ENCODE measurements at places on chromosomes 7 and 10.

DNA sequence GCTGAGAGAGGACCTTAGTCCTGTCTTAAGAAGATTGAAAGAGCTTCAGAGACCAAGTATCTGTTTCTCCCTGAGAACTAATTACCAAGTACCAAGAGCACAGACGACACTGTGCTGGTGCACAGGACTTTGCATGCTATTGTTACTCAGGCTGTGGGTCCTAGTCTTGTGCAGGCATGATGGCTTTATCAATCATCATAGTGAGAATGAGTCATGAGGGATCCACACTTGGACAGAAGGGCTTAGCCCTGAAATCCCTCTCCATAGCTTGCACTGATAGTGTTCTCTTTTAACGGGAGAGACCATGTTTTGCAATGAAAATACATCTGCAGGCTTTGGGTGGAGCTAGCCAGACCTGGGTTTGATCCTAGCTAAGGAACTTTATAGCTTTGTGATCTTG is 93.3 kb downstream of the SORCS3 start:
- no peak for DNase-seq

GRCh38 chr7:3358991-3359390 is 57.9 kb downstream of the SDK1 start:
- DNase-seq = no peak

DNA sequence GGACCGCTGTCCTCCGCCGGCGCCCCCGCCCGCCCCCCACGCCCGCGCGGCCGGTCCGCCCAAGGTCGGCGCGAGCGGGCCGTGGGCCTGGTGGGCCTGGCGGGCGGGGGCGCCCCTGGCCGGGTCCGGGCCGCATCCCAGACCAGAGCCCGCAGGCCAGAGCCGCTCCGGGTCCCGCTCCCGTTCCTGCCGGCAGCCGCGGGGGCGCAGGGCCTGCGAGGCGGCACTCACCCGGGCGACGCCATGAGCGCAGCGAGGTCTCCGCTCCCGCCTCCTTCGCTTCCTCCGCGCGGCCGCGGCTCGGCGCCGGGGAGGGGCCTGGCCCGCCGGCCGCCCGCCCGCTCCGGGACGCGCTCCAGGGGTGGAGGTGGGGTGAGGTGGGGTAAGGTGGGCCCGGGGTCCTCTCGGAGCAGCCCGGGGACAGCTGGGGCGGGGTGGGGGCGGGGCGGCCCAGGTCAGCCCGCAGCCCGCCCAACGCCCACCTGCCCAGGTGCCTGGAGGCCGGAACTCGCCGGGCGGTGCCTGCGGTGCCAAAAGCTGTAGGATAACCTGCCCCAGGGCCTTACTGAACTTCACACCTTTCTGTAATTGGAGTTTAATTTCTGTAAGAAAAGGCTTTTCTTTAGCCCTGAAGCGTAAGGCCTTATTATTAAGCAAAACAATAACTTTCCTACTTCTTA is at the start of gene URGCP:
Gene URGCP, minus strand, starts transcription at position 266 of the 680 bp plus-strand sequence. Its CDS starts 21 bp downstream, at position 245.
- no peak for DNase-seq

DNA sequence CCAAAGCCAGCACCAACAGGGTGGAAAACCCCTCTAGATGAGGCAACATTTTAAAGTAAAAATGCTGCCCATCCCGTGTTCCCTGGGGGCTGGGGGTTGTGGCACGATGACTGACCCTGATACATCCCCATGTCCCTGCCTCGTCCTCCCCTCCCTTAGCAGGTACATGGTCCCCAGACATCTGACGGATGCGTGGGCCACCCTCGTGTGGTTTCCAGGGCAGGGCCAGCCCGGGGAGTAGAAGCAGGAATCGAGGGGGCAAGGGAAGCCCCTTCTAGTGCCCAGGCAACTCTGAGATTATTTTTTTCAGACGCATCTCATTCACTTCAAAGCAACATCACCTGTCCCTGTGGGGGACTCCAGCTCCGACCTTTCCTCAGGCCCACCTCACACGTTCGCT is 3.5 kb downstream of the TMEM130 start:
- no peak for DNase-seq

DNA sequence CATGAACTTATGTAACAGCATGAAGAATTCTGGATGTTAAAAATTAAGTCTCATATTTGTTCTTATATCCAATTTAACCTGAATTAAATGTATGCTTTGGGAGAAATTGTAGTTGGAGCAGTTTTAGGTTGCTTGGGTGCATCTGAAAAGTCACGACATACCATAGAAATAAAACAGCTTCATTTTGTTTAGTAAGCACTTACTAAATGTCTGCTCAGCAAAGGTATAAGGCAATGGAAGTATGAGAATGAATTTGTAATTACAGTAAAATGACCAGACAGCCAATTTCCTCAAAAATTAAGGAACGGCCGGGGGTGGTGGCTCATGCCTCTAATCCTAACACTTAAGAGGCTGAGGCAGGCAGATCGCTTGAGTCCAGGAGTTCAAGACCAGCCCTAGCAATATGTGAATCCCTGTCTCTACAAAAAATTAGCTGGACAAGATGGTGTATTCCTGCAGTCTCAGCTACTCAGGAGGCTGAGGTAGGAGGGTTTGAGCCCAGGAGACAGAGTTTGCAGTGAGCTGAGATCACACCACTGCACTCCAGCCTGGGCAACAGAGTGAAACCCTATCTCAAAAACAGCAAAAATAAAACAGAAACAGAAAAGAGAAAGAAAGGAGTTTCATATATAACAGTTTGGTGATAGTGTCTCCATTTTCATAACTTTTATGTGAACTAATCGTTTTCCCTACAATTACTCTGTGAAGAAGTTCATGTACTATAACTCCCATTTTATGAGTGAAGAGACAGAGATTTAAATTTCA is 47.2 kb upstream of the KLF6 start:
- DNase-seq = no peak

GRCh38 chr10:35379226-35380137 is 43.2 kb downstream of the CCNY start:
- DNase-seq = no peak

DNA sequence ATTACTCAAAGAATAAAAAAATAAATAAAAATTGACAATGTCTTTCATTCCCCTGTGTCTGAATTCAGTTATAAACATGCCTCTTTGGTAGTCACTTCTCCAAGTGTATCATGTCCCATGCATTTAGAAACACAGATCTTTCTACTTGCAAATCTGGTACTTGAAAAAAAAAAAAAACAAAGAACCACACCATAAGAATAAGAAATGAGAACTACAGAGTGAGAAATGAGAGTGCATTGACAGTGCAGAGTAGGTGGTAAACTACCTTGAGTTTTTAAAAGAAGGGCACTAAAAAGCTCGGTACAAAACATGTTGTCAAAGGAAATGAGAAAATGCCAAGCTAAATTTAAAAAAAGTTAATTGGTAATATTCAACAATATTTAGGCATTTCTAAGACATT is 123.0 kb downstream of the GPR85 start:
- DNase-seq = no peak

- no peak for DNase-seq
These were observed 52.7 kb downstream of the CDK14 start for GRCh38 chr7:90648834-90649233.

GRCh38 chr10:13808556-13809391 is 222.0 kb downstream of the PRPF18 start:
- no peak for DNase-seq

GRCh38 chr10:99276848-99277486 is 41.3 kb upstream of the HPSE2 start:
- DNase-seq = no peak

DNA sequence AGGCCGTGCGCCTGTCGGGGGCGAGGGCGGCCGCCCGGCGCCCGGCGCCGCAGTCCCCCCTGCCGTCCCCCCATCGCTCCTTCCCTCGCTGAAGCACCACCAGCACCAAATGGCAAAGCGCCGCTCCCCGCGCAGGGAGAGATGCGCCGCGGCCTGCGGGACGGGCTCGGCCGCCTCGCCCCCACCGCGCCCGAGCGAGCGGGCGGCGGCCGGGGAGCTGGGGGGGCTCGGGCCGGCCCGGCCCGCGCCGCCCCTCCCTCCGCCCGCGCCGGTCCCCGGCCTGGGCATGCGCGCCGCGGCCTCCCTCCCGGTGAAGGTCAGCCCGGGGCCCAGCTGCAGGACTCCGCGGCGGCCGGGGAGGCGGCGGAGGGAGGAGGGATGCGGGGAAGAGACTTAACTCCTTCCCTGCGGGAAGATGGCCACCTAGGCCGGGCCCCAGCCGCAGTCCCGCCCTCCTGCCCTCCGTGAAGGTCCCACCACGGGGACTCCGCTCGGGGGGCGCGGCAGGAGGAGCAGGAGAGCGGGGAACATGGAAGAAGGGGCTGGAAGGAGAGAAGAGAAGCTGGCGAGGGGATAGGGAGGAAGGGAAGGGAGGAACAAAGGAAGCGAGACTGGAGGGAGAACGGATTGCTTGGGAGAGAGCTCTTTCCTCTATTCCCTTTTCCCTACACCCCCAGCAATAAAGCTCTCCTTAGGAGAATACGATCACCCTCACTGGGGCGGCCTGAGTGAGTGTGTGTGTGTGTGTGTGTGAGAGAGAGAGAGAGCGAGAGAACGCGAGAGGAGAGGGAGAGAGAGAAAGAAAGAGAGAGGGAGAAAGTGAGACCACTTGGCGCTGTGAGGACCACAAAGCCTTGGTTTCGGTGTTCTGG is 3.4 kb upstream of the SMARCD3 start:
- peak; percentile 60 for DNase-seq

DNA sequence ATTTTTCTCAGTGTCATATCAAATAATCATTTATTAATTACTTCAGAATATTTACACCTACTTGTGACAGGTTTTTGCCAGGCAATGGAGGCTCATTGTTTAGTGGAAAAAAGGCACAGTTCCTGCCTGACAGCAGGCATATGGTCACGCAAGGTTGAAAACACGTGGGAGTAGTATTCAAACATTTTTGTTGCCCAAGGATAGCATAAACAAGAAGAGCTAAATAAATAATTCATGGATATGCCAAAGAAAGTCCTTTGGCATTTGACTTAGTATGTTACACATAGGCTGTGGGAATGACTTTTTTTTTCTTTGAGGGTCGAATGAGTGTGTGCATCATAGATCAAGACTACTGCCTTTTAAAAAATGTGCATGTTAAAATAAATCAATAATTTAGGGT is 120.5 kb upstream of the SEMA3E start:
- DNase-seq = no peak

GRCh38 chr10:128545216-128545615 is 419.0 kb upstream of the MKI67 start:
- no peak for DNase-seq

GRCh38 chr10:11396311-11396955 is 215.0 kb downstream of the USP6NL start:
- no peak for DNase-seq

DNA sequence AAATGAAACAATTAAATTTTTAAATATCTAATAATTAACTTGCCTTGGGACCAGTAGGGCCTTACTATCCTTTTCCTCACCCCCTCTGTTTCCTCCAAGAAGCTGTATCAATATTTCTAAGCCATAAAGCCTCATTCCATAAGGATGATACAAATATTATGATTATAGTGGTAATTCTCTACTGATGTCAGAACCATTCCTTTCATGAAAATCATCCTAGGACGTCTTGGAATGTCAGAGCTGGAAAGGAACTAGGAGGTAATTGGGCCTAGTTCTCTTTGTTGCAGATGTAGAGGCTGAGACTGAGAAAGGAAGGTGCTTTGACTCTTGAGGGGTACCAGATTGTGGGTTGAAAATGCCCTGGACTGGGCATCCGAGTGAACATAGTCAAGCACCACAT is 766.7 kb upstream of the GHITM start:
- no peak for DNase-seq

DNA sequence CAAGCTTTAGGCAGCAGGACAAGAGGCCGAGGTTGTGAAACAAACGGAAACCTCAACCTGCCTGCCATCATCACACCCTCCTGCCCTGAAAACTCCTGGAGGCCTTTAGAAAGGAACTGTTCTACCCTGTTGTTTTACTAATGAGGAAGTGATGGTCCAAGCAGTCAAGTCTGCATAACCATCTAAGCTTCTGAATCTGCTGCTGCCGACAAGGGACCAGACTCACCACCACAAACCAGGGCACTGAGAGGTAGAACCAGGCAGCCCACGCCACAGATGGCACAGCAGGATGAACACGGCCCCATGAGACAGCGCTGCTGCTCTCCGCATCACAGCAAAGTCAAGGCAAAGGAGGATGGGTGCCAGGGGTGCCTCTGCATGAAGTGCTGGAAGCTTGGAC is 209.4 kb downstream of the CELF2 start:
- no peak for DNase-seq

- no peak for DNase-seq
These were observed 9.0 kb downstream of the RBP3 start for GRCh38 chr10:47357131-47357582.

All from C1 segment of cervical spinal cord (tissue), 14 donors.